Neural crest cell (in vitro differentiated cells): ENCODE measurements at places on chromosomes 5 and 9.

- H3K4me1 ChIP-seq, result no peaks in the 10 kb centered on the region
- H3K36me3 ChIP-seq, result peaks cover 7% of the 10 kb centered on the region
- no peak overlapping the region for H3K4me3 ChIP-seq
- H3K27ac ChIP-seq, result no peak overlapping the region
- DNase-seq, result no peak
Measured at GRCh38 chr5:55982957-55983381, 11.8 kb downstream of the IL6ST start.

- no peaks in the 10 kb centered on the region for H3K27me3 ChIP-seq
- no peak overlapping the region for H3K27ac ChIP-seq
- no peak overlapping the region for H3K4me3 ChIP-seq
- no peaks in the 10 kb centered on the region for H3K4me1 ChIP-seq
- no peak for DNase-seq
Measured at GRCh38 chr5:100965291-100965690, 62.2 kb upstream of the ST8SIA4 start.

GRCh38 chr9:76756268-76756640, 8.0 kb upstream of the PCA3 start:
- peak; percentile 20 for DNase-seq
- no peak overlapping the region for H3K27ac ChIP-seq
- no peaks in the 10 kb centered on the region for H3K27me3 ChIP-seq
- peaks cover 5% of the 10 kb centered on the region for H3K4me1 ChIP-seq

DNA sequence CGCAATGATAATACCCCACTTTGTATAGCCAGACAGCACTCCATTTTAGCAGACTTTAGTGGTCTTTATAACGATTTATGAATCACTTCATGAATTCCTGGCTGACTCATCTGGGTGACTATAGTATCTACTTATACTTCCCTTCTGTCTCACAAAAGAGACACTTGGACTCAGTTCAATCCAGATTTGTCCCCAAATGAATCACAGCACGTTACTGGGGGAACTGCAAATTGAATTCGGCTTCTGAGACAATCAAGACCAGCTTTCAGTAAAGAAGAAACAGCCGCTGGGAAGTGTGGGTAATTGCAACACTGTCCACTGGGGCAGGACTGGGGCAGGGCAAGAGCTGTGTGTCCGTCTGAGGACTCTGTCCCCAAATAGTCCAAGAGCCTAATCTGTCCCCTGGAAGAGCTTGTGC, 337.3 kb upstream of the RFX3 start:
- no peak overlapping the region for H3K4me3 ChIP-seq
- H3K27me3 ChIP-seq, result no peaks in the 10 kb centered on the region
- H3K27ac ChIP-seq, result no peak overlapping the region
- H3K4me1 ChIP-seq, result peaks cover 27% of the 10 kb centered on the region
- DNase-seq, result no peak

GRCh38 chr5:33291216-33292000, 149.4 kb upstream of the TARS1 start:
- DNase-seq, result no peak
- H3K4me3 ChIP-seq, result no peak overlapping the region
- H3K4me1 ChIP-seq, result peaks cover 2% of the 10 kb centered on the region
- no peaks in the 10 kb centered on the region for H3K27me3 ChIP-seq
- H3K27ac ChIP-seq, result no peak overlapping the region

DNA sequence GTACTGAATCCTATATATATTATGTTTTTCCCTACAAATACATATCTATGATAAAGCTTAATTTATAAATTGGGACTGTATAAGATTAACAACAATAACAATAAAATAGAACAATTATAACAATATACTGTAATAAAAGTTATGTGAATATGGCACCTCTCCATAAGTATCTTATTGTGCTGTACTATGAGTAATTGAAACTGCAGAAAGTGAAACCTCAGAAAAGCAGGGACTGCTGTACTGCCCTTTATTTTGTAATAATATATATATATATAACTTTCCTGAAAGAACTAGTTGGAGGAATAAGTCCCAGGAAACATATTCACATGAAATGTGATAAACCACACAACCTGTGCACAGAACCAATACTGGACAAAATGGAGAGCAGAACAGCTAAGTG, 77.3 kb downstream of the PAM start:
- no peaks in the 10 kb centered on the region for H3K36me3 ChIP-seq
- DNase-seq, result no peak
- no peaks in the 10 kb centered on the region for H3K27me3 ChIP-seq
- H3K4me3 ChIP-seq, result no peak overlapping the region

DNA sequence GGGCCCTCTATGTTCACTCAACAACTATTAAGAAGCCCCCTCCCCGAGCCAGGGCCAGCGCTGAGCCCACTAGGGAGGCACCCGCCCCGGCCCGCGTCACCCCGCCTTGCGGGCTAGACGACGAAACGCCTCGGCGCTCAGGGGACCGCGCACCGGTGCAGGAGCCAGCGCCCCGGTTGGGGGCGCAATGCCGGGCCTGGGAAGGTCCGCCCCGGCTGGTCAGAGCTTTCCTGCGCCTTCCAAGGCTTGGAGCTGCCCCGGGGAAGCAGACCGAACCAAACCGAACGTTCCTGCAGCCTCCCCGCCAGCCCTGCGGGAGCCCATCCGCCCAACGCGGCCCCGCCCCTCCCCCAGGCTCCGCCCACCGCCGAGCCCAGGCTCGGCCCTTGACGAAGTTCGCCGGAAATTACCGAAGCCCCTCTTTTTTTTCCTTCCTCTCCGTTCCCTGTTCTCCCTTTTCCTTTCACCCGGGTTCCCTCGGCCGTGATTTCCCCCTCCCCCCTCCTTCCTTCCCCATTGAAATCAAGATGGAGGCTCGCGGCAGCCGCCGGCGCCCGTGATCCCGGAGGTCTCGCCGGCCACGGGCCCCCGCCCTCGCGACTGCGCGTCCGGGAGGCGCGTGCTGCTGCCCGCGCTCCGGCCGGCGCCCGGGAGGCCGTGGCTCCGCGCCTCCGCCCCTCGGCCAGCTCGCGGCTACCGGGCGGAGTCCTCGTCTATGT, at the start of gene TRIO:
TSS of gene TRIO (plus strand) at position 516 of the 719 bp plus-strand sequence. CDS start 384 bp downstream, outside the sequence.
- peaks cover 19% of the 10 kb centered on the region for H3K27me3 ChIP-seq
- no peaks in the 10 kb centered on the region for H3K36me3 ChIP-seq
- H3K27ac ChIP-seq, result peak within 1 kb of the TSS; percentile 95
- H3K4me1 ChIP-seq, result peaks cover 36% of the 10 kb centered on the region
- H3K4me3 ChIP-seq, result peak within 1 kb of the TSS; percentile 95

GRCh38 chr9:6758498-6759184, 868 bp downstream of the KDM4C start:
- no peaks in the 10 kb centered on the region for H3K36me3 ChIP-seq
- peaks cover 21% of the 10 kb centered on the region for H3K27me3 ChIP-seq
- H3K27ac ChIP-seq, result no peak overlapping the region
- peak overlapping the region; percentile 98 for H3K4me3 ChIP-seq
- peaks cover 26% of the 10 kb centered on the region for H3K4me1 ChIP-seq

DNA sequence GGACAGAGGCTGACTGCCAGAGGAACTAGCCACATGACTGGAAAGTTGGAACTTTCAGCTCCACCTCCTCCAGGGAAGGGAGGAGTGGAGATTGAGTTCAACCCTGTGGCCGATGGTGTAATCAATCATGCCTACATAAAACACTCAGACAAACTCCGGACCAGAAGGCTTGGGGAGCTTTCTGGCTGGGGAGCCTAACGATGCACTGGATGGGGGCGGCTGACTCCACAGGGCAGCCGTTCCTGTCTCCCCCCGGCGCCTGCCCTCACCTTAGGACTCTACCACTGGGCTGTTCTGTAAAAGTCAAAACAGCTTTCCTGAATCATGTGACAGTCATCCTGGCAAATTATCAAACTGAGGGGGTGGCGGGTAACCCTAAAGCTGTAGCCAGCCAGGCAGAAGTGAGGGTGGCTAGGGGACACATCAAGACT, 58.0 kb downstream of the GOLM1 start:
- H3K27me3 ChIP-seq, result no peaks in the 10 kb centered on the region
- H3K4me1 ChIP-seq, result no peaks in the 10 kb centered on the region
- peaks cover 26% of the 10 kb centered on the region for H3K36me3 ChIP-seq
- peak overlapping the region; percentile 71 for H3K27ac ChIP-seq
- H3K4me3 ChIP-seq, result no peak overlapping the region

DNA sequence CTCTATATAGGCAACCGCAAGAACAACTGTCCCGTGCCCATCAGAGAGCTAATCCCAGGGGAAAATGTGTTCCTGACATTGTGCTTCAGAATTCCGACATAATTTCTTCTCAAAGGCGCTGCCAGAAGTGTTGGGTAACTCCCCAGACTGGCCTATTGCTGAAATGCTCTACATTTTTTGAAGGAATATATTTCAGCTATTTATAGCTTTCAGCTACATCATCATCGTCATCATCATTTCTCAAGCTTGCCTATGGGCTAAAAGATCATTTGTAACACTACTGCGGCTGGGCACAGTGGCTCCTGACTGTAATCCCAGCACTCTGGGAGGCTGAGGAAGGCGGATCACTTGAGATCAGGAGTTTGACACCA, 49.7 kb downstream of the MYO10 start:
- DNase-seq, result no peak
- no peak overlapping the region for H3K27ac ChIP-seq
- H3K4me1 ChIP-seq, result peaks cover 63% of the 10 kb centered on the region
- no peaks in the 10 kb centered on the region for H3K27me3 ChIP-seq
- no peak overlapping the region for H3K4me3 ChIP-seq

DNA sequence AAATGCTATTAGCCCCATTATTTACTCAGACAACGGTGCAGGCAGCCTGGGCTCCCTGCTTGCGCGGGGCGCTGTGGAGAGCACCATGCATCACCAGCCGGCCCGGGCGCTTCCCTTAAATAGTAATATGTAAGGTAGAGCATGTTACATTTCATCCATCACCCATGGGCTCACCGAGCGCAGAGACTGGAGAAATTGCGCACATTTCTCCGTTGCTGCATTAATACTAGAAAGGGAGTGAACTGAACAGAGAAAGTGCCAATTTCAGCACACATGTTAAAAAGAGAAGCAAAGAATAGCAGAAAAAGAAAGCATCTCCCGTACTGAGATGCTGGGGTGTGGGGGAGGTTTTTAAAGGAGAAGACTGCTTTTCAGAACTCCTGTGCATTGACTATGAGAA, 400.3 kb downstream of the ZSWIM6 start:
- peaks cover 61% of the 10 kb centered on the region for H3K4me1 ChIP-seq
- peak; percentile 29 for DNase-seq
- no peaks in the 10 kb centered on the region for H3K36me3 ChIP-seq
- peak overlapping the region; percentile 20 for H3K27ac ChIP-seq
- H3K27me3 ChIP-seq, result peaks cover 12% of the 10 kb centered on the region

- no peak overlapping the region for H3K4me3 ChIP-seq
- no peaks in the 10 kb centered on the region for H3K27me3 ChIP-seq
- no peaks in the 10 kb centered on the region for H3K4me1 ChIP-seq
- no peak overlapping the region for H3K27ac ChIP-seq
Measured at GRCh38 chr5:25128606-25129005, 483.8 kb upstream of the CDH10 start.

DNA sequence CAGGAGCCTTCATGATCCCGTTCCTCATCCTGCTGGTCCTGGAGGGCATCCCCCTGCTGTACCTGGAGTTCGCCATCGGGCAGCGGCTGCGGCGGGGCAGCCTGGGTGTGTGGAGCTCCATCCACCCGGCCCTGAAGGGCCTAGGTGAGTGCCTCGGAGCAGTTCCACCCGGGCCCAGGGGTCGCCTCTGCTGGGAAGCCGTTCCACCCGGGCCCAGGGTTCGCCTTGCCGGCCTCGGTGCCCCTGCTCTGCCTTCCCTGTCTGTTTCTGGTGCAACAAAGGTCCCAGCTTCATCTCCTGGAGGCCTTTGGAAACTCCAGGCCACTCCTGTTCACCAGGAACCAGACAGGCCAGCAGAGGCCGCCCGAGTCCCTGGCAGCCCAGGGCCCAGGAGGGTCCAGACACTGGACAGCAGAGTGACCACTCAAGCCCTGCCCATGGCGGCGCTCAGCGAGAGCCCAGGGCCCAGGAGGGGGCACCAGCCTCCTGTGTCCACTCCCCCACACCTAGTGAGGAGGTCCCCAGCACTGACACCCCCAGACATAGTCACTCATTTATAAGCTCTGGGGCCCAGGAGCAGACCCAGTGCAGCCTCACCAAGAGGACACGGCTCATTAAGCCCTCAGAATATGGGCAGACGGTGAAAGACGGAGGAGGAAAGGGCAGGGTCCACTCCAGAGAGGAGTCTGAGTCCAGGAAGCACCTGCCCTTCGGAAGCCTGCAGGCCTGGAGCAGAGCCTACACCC, 7.5 kb downstream of the SLC6A19 start:
- H3K27me3 ChIP-seq, result peaks cover 8% of the 10 kb centered on the region
- peak; percentile 45 for DNase-seq
- peaks cover 8% of the 10 kb centered on the region for H3K4me1 ChIP-seq
- no peak overlapping the region for H3K4me3 ChIP-seq
- no peak overlapping the region for H3K27ac ChIP-seq

GRCh38 chr5:164332349-164333196, 827.2 kb downstream of the MAT2B start:
- H3K36me3 ChIP-seq, result no peaks in the 10 kb centered on the region
- no peaks in the 10 kb centered on the region for H3K27me3 ChIP-seq
- H3K4me3 ChIP-seq, result no peak overlapping the region
- H3K4me1 ChIP-seq, result no peaks in the 10 kb centered on the region

GRCh38 chr9:21901546-21901945, 92.6 kb downstream of the CDKN2A start:
- H3K4me1 ChIP-seq, result no peaks in the 10 kb centered on the region
- H3K27me3 ChIP-seq, result no peaks in the 10 kb centered on the region
- DNase-seq, result no peak
- H3K36me3 ChIP-seq, result peaks cover 77% of the 10 kb centered on the region

GRCh38 chr5:164614707-164615106, 1109.3 kb downstream of the MAT2B start:
- no peak overlapping the region for H3K4me3 ChIP-seq
- no peaks in the 10 kb centered on the region for H3K27me3 ChIP-seq
- no peaks in the 10 kb centered on the region for H3K36me3 ChIP-seq
- H3K4me1 ChIP-seq, result peaks cover 5% of the 10 kb centered on the region
- no peak for DNase-seq
- H3K27ac ChIP-seq, result no peak overlapping the region

GRCh38 chr5:156531199-156531598, 204.2 kb downstream of the SGCD start:
- no peak overlapping the region for H3K27ac ChIP-seq
- no peaks in the 10 kb centered on the region for H3K36me3 ChIP-seq
- H3K27me3 ChIP-seq, result no peaks in the 10 kb centered on the region
- no peak for DNase-seq
- no peaks in the 10 kb centered on the region for H3K4me1 ChIP-seq

GRCh38 chr5:9932770-9933169, 302.6 kb upstream of the TAS2R1 start:
- H3K27ac ChIP-seq, result no peak overlapping the region
- DNase-seq, result no peak
- H3K36me3 ChIP-seq, result peaks cover 4% of the 10 kb centered on the region
- H3K4me3 ChIP-seq, result no peak overlapping the region
- peaks cover 4% of the 10 kb centered on the region for H3K27me3 ChIP-seq

DNA sequence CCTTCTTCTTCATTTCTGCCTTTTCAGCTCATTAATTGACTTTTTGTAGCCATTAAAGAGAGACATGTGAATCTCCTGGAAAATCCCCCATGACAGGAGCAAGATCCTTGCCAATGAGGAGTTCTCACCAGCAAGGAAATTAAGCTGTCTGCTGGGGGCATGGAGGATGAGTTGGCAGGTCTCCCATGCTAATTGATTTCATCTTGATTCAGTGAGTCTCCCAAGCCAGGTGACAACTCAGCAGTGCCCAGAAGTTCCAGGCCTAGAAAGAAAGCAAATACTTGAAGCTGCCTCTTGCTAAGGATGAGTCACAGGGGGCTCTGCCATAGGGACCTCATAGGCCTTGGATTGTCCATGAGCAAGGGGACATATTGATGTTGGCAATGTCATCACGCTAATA, 30.0 kb upstream of the ADRA1B start:
- no peak overlapping the region for H3K4me3 ChIP-seq
- H3K27ac ChIP-seq, result no peak overlapping the region
- no peak for DNase-seq
- H3K4me1 ChIP-seq, result no peaks in the 10 kb centered on the region
- peaks cover 11% of the 10 kb centered on the region for H3K27me3 ChIP-seq
- no peaks in the 10 kb centered on the region for H3K36me3 ChIP-seq
